ENCODE measurements at places on chromosomes 3 and 15. TPM values are rescaled to one million over a fixed set of nuclear protein-coding genes. Genes with fewer than 3 reads are reported as not detected.

Gene STX19
- not detected for total RNA-seq

Gene RHOA
- total RNA-seq: 595 TPM

Gene CHRFAM7A
- total RNA-seq: 5.1 TPM

Gene ARGFX
- total RNA-seq: not detected

Gene GABPB1
- 82.1 TPM for total RNA-seq

Gene GOLGA8K
- 0.84 TPM for total RNA-seq

Gene SENP8
- total RNA-seq: 0.21 TPM

Gene CPEB1
- total RNA-seq: not detected

Gene GABRR3
- under 0.01 TPM for total RNA-seq

Gene TUSC7
- not detected for total RNA-seq

Gene PP2D1
- total RNA-seq: not detected

Data from mononuclear cell (primary cell).